ENCODE measurements at places on chromosomes 16 and 17. TPM values are rescaled to one million over a fixed set of nuclear protein-coding genes. Genes with fewer than 3 reads are reported as not detected.

DNA sequence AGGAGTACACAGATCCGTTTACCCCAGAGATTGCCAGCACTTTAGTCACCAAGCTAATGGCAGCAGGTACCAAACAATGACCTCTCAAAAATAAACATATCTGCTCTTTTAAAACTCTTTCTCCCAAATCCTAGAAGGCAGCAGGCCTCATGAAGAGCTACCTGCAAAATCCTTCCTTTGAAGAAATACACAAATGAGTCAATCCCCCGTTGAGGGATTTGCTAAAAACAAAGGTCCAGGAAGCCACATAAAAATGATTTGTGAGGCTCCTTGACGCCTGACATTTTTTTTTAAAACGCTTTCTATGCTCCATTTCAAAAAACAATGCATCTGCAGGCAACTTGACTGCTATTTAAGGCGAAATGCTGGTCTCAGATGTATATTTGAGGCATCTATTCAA lies 58.2 kb downstream of the NACA2 start:
- no peak for DNase-seq

DNA sequence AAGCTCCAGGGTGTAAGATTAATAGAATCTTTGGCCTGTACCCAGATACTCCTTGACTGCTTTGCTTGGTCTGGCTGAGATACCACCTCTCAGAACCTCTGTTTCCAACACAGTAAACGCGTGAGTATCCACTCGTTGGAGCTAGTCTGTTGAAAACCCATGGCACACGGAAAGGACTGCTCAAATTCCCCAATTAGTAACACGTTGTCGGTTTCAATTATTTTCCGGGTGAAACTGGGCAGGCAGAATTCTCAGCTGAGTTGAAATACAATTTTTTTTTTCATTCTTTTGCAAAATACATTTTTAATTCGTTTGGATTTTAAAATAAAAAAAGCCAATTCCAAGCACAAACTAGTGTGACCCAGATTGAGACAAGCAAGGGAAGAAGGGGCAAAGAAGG lies 120.5 kb downstream of the MAF start:
- no peak for DNase-seq

- DNase-seq, result no peak
Observed at GRCh38 chr16:89222931-89223330, 5.4 kb downstream of the ZNF778 start.

The MYH3 gene
- 8.6 TPM for total RNA-seq

The SYCE1L gene
- 16.0 TPM for total RNA-seq

The TLCD3B gene
- total RNA-seq, result not detected
